GM23338 (cell line): ENCODE measurements at places on chromosomes 11 and 22.

DNA sequence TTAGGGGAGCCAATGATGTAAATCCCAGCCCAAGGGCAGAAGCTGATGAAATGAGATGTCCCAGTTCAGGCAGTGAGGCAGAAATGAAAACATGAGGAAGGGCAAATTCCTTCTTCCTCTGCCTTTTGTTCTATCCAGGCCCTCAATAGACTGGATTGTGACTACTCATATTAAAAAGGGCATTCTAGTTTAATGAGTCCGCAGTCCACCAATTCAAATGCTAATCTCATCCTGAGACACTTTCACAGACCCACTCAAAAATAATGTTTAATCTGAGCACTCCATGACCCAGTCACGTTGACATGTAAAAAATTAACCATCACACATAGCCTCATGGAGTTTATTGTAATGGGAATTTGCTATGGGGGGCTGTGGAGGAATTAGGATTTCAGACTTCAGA is 717.9 kb downstream of the OPCML start:
- no peak for DNase-seq
- no peaks in the 10 kb centered on the region for H3K27me3 ChIP-seq
- H3K27ac ChIP-seq: no peak overlapping the region
- H3K4me3 ChIP-seq: no peak overlapping the region
- H3K4me1 ChIP-seq: peaks cover 9% of the 10 kb centered on the region; the same call in 1 of the 2 replicates

DNA sequence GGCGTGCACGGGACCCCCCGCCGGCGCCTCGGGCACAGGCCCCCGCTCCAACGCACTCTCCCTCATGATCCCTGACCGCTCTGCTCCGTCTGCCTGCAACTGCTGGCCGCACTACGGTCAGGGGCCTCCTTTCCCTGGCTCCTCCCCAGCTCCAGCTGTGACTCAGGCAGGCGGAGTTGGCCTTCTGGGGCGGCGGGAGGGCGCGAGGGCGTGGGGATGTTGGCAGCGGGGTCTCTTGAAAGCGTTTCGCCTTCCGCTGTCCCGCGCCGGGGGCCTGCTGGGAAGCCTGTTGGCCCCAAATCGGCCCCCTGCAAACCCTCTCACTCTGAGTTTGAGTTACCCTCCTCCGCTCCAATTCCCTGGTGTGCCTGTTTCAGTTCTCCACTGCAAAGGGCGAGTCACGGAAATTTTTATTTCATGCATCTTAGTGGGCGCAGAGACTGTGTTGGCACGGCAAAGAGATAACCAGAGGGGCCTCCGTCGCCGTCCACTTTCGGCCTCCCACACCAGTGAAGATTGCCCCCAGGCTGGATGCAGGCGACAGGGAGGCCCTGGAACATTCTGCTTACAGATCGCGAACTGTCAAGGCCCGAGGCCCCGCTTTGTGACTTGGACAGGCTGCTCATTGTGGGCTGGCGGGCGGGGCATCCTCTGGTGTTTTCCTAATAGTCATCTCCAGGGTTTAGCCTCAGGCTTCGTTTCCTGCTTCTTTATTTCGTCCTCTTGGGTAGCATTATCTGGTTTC is at the start of gene CAVIN3:
TSS of gene CAVIN3 (minus strand) at position 91 of the 745 bp plus-strand sequence. CDS start at position 66, 25 bp downstream.
- peak; percentile 82 for DNase-seq
- peaks cover 42% of the 10 kb centered on the region for H3K4me1 ChIP-seq
- peak within 1 kb of the TSS; percentile 83 for H3K27ac ChIP-seq
- H3K36me3 ChIP-seq: no peaks in the 10 kb centered on the region
- H3K27me3 ChIP-seq: peaks cover 21% of the 10 kb centered on the region
- H3K4me3 ChIP-seq: peak within 1 kb of the TSS; percentile 74

DNA sequence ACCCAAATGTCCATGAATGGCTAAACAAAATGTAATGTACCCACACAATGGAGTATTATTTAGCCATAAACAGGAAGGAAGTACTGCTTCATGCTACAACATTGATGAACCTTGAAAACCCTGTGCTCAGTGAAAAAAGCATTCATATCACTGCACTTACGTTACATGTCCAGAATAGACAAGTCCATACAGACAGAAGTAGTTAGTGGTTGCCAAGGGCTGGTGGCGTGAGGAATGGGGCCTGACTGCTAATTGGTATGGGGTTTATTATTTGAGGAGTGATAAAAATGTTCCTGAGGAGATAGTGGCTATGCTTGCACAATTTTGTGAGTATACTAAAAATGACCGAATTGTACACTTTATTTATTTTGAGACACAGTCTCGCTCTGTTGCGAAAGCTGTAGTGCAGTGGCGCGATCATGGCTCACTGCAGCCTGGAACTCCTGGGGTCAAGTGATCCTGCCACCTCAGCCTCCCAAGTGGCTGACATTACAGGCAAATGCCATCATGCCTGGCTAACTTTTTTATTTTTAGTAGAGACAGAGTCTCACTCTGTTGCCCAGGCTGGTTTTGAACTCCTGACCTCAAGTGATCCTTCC is 7.7 kb upstream of the SYVN1 start:
- no peaks in the 10 kb centered on the region for H3K4me1 ChIP-seq
- DNase-seq: no peak
- H3K27ac ChIP-seq: no peak overlapping the region
- no peaks in the 10 kb centered on the region for H3K27me3 ChIP-seq

DNA sequence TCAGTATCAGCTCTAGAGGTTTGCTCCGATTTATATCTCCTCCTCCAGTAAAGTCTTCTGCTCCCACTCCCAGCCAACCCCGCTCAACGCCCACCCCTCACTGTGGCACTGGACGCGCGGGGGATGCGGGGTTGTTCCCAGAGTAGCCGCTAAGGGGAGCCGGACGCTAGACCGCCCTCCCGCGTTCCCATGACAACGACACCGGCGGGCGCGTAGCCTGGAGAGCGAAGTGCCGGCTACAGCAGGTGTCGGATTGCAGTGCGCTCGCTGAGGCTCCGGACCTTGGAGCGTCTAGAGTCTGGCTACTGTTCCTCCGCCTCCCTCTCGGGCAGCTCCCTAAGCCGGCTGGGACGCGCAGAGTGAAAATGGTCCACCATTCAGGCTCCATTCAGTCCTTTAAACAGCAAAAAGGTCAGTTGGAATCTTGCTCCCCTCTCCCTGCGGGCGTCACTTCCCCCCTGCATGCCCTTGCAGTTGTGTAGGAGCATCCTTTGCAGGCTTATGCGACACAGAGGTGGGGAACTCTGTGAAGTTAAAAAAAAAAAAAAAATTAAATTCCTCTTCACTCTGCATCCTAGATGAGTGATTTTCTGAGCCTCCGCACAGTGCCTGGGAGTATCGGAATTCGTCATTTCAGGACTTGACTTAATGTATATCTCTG is at the start of gene ANO3:
TSS of gene ANO3 (plus strand) at position 220 of the 661 bp plus-strand sequence. CDS start at position 366, 146 bp downstream.
- DNase-seq: peak; percentile 97
- H3K27me3 ChIP-seq: no peaks in the 10 kb centered on the region
- H3K4me1 ChIP-seq: peaks cover 37% of the 10 kb centered on the region
- no peaks in the 10 kb centered on the region for H3K36me3 ChIP-seq
- no peak within 1 kb of the TSS; the same call in 1 of the 2 replicates for H3K27ac ChIP-seq

DNA sequence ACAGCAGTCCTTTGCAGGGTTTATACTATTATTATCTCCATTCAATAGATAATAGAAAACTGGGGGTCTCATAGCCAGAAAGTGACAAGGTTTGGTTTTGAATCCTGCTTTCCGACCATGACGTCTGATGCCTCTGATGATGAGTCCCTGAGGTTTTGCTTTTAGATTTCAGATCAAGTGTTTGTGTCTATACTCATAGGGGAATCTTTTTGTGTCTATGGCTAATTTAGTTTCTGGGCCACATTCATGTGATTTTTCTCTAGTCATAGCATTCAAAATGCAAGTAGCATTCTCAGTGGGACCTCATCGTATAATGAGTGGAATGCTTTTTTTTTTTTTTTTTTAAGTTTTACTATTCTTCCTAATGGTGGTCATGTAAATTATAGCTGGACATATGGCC is 72.9 kb downstream of the TNRC6B start:
- H3K27me3 ChIP-seq: no peaks in the 10 kb centered on the region
- no peak overlapping the region for H3K4me3 ChIP-seq
- DNase-seq: no peak
- H3K4me1 ChIP-seq: peaks cover 35% of the 10 kb centered on the region
- H3K36me3 ChIP-seq: no peaks in the 10 kb centered on the region

DNA sequence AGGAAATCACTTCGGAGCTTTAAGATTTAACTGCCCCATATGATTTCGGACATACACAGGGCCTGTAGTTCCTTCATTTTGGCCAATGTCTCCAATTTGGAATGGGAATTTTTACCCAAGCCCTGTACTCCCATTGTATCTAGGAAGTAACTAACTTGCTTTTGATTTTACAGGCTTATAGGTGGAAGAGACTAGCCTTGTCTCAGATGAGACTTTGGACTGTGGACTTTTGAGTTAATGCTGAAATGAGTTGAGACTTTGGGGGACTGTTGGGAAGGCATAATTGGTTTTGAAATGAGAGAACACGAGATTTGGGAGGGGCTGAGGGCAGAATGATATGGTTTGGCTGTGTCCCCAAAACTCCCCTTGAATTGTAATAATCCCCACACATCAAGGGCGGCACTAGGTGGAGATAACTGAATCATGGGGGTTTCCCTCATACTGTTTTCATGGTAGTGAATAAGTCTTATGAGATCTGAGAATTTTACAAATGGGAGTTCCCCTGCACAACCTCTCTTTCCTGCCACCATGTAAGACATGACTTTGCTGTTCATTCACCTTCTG is 130.5 kb downstream of the LARGE1 start:
- H3K36me3 ChIP-seq: peaks cover 9% of the 10 kb centered on the region; the same call in 1 of the 2 replicates
- H3K4me3 ChIP-seq: no peak overlapping the region
- H3K27me3 ChIP-seq: no peaks in the 10 kb centered on the region
- no peak overlapping the region for H3K27ac ChIP-seq
- no peak for DNase-seq
